ENCODE measurements at places on chromosomes 12 and 14.

- DNase-seq: no peak
Measured at GRCh38 chr12:27344246-27344645, 11.6 kb downstream of the BMAL2 start.

DNA sequence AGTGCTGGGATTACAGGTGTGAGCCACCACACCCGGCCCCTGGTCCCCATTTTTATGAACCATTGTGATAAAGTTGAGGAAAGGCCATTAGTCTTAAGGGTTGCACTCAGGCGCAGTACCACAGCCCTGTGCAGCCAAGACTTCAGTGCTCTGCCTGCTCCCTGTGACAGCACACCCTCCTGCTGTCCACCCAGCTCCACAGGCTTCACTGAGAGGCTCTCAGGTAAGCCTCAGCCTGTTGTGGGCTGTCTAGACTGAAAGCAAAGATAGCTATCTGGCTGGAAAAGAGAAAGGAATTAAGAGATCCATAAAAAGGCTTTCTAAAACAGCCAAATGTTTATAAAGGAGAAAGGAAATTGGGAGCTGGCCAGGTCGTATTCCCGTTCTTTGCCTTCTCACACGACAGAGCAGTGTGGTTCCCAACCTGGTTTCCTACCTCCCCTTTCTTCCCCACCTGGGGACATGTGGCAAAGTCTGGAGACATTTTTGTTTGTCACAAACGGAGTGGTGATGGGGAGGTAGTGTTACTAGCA lies 19.1 kb upstream of the DNM1L start:
- no peak for DNase-seq

- no peak for DNase-seq
Measured at GRCh38 chr12:30755395-30755762, 628 bp upstream of the CAPRIN2 start.

DNA sequence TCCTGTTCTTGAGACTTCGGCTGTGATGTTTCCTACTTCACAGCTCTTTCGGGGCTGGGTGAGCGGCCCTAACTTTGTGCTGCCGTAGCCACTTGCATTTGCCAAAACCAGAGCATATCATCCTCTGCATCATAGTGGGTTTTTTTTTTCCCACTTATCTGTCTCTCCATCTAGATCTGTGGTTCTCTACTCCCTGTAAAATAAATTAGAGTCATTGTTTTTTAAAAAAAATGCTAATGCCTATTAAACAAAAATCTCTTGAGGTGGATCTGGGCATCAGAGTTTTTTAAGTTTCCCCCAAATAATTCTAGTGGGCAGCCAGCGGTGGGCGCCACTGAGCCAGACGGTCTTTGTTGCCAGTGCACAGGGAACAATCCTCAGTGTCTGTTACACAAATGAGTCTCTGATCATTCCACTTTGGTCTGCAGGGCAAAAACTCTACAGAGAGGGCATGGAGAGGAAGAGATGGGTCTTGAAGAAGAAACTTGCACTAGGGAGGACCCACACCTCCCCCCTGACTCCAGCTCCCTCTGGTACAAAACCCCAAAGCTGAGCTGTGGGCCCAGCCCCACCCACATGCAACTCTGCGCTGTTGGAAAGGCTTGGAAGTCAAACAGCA lies 62.4 kb upstream of the BCL2L14 start:
- DNase-seq: no peak

DNA sequence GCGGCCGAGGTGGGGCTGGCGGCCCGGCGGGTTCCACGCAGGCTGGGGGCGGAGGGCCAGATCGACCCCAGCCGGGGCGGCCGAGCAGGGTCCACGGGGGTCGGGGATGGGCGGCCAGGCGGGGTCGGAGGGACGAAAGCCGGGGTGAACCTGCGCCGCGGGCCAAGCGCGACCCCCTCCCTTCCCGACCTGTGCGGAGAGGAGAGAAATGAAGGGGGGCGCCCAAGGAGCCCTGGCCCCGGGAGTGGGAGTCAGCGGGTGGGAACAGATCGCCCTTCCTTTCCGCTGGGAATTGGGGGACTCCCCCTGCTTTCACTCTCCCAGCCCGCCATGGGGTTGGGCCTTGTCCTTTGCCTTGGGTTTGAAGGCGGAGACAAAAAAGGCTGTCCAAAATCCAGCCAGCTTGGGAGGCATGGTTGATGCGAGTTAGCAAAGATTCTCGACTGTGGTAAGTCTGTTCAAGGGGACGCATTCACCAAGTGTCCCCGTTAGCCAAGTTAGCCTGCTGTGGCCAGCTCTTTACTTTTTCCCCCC lies 559 bp upstream of the CKAP4 start:
- peak; percentile 51 for DNase-seq

GRCh38 chr12:56053407-56053893 lies 11.7 kb downstream of the RPS26 start:
- no peak for DNase-seq

DNA sequence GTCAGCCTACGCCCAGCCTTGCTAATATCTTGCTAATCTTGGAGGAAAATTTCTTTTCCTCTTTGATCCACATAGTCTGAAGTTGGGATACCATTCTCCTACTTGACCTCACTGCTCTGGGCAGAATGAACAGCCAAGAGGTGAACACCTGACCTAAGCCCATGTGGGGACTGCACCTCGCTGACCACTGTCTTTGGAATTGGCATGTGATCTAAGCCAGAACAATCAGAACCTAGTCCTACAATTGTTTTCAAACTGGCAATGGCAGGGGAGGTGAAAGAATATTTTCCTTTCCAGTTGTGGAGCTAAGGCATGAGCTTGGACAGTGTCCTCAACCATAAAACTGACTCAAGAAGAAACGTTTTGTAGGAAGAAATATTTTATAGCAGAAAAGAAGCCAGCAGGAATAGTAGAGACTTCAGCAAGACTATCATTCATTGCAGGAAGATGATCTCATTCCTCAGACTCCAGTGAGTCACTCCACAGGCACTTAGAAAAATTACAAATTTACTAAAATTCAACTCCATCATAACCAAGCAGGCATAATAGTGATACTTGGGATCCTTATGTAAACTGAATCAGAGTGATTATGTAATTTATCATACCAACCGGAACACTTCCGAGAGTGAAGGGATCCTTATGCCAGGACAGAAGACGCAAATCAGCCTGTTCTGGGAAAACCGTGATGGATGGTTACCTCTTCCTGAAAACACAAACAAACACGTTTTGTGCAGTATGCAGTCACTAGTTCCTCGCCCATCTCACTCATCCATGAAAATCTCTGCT lies 14.7 kb downstream of the PTPRO start:
- no peak for DNase-seq

GRCh38 chr12:48816143-48816854 lies 2.0 kb upstream of the CACNB3 start:
- no peak for DNase-seq

DNA sequence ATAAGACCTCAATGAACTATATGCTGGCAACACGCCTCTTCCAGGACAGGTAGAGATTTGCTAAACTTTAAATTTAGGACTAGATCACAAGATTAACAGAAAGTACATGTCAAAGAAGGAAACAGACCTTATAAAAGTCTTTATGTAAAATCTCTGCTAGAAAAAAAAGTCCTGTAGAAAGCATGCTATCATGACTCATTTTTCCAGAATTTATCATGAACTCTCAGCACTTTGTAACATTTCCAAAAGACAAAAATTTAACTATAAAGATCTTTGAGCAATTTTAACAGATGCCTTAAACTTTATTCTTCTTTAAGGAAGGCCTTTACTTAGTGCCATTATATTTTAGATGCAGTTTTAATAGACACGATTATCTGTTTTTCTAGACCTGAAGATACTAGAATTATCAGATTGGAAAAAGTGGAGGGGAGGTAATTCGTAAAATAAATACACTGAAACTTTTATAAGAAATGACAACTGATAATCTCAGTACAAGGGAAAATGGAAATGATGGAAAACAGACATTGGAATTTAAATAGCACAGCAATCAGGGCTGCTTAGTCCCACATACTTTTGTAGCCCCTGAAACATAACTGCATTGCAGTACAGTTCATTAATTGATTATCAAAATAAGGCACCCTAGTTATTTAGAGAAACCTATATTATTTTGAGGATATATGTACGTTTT lies 92.0 kb downstream of the TTLL5 start:
- DNase-seq: no peak

- DNase-seq: no peak
Measured at GRCh38 chr12:104319918-104320626, 16.5 kb downstream of the EID3 start.

DNA sequence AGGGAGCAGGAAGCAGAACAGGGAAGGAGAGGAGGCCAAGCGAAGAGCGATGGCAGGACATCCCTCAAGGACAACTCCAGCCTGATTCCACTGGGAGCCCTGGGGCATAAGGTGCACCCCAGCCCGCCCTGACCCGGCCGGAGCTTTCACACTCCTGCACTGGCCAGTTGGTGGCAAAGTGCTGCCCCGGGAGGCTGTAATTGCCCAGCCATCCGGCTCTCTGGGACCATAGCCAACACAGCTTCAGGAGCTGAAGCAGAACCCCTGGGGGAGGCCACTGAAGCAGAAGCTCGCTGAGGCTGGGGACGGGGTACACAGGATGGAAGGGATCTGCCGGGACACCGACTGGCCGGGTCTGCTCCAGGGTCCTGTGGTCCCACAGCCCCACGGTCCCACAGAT lies 41.9 kb upstream of the BEGAIN start:
- DNase-seq: no peak

DNA sequence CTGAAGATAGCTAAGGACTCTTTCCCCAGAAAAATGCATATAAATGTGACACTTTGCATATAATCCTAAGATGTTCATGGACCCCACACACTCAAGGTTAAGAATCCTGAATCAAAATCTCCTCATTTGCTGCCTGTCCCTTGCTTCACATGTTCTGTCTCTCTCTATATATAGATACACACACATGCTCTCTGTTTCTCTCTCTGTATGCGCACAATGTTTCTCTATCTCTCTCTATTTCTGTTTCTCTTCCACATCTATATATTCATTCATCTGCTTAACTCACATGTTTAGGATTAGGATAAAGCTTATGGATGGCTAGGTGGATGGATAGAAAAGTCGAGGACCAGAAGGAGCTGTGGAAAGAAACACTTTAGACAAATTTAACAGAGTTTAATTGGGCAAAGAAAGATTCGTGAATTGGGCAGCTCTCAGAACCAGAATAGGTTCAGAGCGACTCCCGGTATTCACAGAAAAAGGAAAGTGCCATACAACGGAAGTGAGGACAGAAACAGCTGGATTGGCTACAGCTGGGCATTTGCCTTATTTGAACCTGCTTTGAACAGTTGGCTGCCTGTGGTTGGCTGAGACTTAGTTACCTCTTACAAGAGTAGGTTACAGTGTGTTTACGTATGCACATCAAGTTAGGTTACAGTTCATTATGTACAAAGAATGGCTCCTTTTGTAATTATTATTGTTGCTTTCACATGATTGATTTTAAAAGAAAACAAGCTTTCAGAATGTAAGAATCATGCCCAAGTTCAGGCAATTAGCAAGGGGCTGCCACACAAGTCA lies 57.6 kb downstream of the EMP1 start:
- DNase-seq: no peak

- DNase-seq: no peak
Measured at GRCh38 chr12:3727877-3728632, 24.9 kb downstream of the CRACR2A start.

- DNase-seq: no peak
Measured at GRCh38 chr12:24764712-24765111, 184.2 kb downstream of the BCAT1 start.

- no peak for DNase-seq
Measured at GRCh38 chr14:99853206-99853605, 60.0 kb downstream of the EML1 start.

DNA sequence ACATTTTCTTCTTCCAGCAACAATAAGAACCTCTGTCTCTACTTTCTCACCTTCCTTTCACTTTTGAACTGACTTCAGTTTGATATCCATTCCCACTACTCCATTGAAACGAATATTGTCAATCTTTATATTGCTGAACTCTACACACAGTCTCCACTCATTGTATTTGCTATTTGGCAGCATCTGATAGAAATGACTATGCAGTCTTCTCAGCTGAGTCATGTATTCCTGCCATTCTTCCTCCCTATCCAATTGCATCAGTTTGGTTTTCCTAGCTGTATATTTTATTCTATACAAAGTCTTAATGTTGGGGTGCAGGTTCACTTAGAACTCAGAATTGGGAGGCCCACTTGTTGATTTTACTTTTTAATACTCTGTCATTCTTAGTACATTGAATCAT lies 107.5 kb upstream of the CPNE8 start:
- DNase-seq: no peak

DNA sequence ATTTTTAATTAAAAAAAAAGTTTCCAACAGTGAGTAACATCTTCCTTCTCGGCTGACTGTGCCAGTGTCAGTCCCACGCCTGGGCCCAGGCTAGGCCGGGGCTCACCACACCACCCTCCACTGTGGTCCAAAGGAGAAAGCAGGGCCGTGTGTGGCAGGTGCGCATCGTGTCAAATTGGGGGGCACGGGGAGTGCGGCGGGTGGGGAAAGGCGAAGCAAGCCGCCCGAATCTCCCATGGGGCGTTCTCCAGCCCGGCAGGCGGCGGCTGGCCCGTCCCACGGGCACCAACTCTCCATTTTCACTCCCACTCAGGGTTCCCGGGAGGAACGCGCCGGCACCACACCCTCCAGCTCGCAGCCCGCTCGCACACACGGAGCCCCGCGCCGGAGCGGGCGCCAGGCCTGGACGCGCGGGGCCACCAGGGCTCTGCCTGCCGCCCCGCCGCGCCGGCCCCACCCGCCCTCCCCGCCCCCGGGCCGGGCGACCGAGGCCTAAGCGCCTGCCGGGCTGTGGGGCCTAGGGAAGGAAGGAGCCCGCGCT lies 604 bp downstream of the EEA1 start:
- DNase-seq: peak; percentile 23

GRCh38 chr12:131714759-131715158 lies 3.9 kb downstream of the SFSWAP start:
- no peak for DNase-seq

DNA sequence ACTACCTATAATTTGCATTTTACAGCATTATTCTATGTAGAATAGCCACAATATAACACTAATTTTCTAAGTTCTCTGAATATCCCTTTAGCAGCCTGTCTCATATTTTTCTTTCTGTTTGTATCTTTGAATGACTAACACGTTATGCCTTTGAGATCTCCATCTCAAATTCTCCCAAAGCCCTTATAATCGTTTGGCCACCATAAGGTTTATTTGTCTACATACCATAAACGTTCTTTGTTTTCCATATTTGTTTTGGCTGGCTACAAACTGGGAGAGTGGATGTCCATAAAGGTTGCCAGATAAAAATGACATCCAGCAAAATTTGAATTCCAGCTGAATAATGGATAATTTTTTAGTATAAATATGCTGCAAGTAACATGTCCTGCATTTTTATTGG lies 203.7 kb downstream of the STXBP6 start:
- no peak for DNase-seq

GRCh38 chr12:86959766-86960458 lies 703.7 kb upstream of the MGAT4C start:
- DNase-seq: no peak

All from hypothalamus (tissue), 51 donors.